ENCODE measurements at places on chromosomes 6 and 20. TPM values are rescaled to one million over a fixed set of nuclear protein-coding genes. Genes with fewer than 3 reads are reported as not detected.

BTN1A1 gene
- polyA plus RNA-seq: 0.08 TPM

GRCh38 chr6:80170433-80170832 lies 64.0 kb downstream of the BCKDHB start:
- DNase-seq: no peak

SMIM29 gene
- polyA plus RNA-seq: 51.5 TPM

ARHGAP40 gene
- polyA plus RNA-seq: not detected

SCUBE3 gene
- polyA plus RNA-seq: 0.03 TPM

COL9A3 gene
- polyA plus RNA-seq: 0.41 TPM

DNA sequence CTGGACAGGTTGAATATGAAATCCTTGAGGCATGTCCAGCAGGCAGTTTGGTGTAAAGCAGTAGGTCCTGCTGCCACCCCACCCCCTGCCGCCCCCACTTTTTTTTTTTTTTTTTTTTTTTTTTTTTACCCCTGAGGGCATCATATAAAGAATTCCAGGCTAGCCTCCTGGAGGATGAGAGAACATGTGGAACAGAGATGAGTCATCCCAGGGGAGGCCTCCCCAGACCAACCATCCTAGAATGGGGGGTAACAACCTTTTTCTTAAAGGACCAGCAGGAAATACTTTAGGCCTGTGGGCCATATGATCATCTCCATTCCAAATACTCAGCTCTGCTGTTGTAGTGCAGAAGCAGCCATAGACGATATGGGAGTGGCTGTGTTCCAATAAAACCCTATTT lies 170.9 kb downstream of the GJA10 start:
- DNase-seq: no peak

DNA sequence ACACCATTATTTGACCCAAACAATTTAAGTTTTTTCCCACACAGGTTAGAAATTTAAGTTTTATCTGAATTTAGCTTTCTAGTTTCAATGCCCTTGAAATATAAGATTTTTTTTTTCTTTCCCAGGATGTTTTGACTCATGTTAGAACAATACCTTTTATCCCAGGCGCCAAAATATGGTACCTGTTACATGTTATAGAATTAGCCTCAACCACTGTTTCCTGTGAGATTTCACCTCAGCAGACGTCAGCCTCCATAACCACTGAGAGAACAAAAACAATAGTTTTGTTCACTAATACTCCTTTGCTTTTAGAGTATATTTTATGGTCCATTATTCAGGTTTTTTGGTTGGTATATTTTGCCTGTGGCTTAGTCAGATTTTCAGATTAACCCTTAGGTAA lies 302.9 kb downstream of the CDKAL1 start:
- peak; percentile 53 for DNase-seq

SNAI1 gene
- polyA plus RNA-seq: 0.60 TPM

- DNase-seq: no peak
Measured at GRCh38 chr6:168196385-168196860, 117.4 kb upstream of the FRMD1 start.

DNA sequence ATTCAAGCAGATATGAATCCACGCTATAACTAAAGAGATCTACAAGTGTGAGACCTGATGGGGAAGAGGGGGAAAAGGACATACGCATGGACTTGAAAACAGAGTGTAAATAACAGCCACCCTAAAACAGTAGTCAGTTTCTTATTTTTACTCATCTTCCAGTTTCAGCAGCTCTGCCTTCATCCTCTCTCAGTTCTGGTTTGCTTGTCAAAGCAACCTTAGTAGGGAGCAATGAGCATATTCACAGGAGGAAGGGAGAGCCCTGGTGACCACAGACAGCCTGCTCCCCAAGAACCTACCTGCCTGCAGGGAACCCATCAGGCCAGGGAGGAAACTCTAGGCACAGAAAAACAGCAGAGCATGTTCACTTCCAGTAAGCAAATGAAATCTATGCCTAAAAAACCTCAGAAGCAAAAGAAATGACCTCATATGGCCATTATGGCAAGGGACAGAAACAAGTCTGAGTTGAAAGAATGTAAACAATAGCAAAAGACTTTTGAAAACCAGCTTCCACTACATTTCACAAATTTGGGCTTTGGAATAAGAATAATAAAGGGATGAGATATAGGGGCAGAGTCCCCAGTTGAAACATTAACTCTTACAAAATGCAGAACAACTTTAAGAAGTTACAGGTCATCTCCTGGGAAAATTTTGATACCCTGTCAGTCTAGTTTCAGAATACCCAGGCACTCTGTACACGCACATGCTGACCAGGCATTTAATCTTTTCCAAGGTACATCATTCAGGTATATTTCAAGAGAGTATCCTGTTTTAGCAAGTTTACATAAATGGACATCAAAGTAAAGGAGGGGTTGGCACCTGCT lies 120.8 kb upstream of the BCLAF1 start:
- no peak for DNase-seq

GRCh38 chr6:37239950-37240713 lies 17.4 kb upstream of the TBC1D22B start:
- DNase-seq: peak; percentile 38

DNA sequence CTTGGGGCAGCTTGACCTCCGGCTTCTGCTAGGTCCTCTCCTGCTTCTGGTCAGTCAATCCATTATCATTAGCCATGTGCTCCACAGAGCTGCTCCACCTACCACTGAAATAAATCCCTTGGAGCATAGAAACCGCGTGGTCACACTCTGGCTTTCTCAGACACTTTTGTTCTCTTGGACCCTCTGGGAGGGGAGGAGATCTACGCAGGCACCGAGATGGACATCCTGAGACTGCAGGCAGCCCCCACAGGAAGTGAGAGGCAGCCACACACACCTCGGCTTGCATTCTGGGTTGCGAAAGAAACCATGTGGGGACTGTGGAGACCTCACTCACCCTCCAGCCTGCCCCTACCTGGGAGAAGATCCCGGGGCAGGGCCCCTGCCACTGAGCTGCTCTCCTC lies 79.5 kb downstream of the FYN start:
- DNase-seq: peak; percentile 70

DNA sequence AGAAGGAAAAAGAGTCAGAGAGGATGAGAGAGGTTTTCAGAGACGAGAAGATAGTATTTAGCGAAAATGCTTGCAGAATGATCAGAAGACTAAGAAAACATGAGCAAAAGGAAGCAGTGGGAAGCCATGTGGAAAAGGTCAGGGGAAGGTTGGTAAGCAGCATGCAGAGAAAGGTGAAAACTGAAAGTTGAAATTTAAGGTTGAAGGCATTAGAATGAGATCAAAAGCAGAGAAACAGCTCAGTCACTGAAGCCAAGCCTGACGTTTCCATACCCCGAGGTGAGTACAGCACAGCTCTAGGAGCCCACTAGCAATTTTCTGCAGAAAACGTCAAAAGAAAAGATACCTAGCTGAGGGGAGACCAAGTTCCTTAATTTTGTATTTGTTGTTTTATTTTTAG lies 19.1 kb upstream of the TFB1M start:
- no peak for DNase-seq

DNA sequence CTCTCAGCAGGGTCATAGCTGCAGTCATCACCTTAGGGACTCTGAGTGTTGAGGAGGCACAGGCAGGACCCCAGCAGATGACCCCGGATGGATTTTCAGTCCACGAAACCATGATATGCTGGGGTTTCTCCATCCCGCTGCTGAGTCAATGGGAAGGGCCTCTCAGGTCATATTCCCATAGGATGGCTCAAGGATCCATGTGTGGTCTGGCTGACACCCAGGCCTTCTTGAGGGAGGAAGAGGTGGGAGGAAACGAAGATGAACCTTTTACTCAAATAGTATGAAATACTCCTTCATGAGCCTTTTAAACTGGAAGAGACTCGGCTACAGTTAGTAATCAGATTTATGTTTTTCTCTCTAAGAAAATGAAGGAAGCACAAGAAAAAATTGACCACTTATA lies 10.3 kb upstream of the RALY start:
- no peak for DNase-seq

GRCh38 chr6:45445749-45446549 lies 68.2 kb upstream of the SUPT3H start:
- peak; percentile 70 for DNase-seq

DNA sequence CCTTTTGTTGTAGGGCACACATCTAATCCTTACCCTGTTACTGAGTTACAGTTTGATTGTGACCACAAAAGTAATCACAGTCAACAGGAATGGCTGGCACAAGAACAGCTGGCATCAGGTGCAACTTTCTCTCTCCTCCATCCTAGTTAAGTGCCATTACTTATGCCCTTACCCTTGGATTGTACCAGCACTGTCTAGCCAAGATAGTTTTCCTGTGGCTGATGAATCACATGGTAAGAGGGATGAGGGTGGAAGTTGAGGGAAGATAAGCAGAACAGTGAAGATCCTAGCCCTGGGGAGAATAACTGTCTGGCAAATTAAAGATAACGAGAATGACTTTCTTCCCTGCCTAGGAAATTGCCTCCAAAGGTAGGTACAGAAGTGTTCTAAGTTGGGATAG lies 42.0 kb downstream of the RNF217 start:
- DNase-seq: no peak

CLPSL1 gene
- not detected for polyA plus RNA-seq

DNA sequence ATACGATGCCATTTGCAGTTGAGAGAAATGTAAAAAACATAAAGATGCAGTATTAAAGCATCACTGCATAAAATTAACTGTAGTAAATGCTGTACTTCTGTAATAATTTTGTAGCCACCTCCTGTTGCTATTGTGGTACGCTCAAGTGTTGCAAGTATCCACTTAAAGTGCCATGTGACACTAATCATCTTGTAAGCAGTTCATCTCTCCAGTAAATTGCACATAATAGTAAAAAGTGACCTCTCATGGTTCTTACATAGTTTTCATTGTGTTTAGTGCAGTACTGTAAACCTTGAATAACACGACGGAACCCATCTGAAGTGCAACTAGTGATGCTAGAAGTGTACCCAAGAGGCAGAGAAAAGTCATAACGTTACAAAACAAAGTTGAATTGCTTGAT lies 190.1 kb upstream of the VGLL2 start:
- DNase-seq: no peak

TOX2 gene
- polyA plus RNA-seq: 0.22 TPM

GRCh38 chr20:35334311-35335101 lies 42.3 kb upstream of the FAM83C start:
- no peak for DNase-seq

GRCh38 chr20:45433316-45433715 lies 17.4 kb downstream of the PIGT start:
- no peak for DNase-seq

SH3BGRL2 gene
- polyA plus RNA-seq: 0.07 TPM

- no peak for DNase-seq
Measured at GRCh38 chr20:46229478-46230105, 78.7 kb downstream of the CDH22 start.

- DNase-seq: no peak
Measured at GRCh38 chr6:7241709-7242645, 71.0 kb downstream of the SSR1 start.

IRF4 gene
- 5.7 TPM for polyA plus RNA-seq

DNA sequence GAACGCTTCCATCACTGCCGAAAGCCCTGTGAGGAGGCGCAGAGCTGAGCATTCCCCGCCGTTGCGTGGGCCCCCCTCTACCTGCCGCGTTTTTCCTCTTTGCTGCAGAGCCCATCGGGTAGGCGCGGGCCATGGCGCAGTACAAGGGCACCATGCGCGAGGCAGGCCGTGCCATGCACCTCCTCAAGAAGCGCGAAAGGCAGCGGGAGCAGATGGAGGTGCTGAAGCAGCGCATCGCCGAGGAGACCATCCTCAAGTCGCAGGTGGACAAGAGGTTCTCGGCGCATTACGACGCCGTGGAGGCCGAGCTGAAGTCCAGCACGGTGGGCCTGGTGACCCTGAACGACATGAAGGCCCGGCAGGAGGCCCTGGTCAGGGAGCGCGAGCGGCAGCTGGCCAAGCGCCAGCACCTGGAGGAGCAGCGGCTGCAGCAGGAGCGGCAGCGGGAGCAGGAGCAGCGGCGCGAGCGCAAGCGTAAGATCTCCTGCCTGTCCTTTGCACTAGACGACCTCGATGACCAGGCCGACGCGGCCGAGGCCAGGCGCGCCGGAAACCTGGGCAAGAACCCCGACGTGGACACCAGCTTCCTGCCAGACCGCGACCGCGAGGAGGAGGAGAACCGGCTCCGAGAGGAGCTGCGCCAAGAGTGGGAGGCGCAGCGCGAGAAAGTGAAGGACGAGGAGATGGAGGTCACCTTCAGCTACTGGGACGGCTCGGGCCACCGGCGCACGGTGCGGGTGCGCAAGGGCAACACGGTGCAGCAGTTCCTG lies 693 bp downstream of the FAM50B start:
- no peak for DNase-seq

GRCh38 chr6:158717341-158718330 lies 67.8 kb downstream of the SYTL3 start:
- DNase-seq: peak; percentile 36

DNA sequence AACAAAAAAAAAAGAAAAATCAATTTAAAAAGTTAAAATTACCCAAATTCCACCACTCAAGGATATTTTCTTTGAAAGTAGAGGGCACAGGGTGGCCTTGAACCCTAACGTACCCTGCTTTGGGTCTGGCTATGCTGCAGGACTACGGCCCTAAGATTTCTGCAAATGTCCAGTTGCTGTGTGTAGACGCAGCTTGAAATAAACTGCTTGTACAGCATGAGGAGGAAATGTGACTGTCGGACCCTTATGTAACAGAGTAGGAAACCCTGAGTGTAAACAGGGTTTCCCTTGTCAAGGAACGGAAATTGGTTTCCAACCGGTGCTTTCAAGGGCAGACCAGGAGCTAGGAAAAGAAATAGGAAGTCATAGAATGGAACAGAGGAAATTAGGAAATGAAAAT lies 60.7 kb upstream of the SHLD1 start:
- DNase-seq: no peak

OR2H1 gene
- polyA plus RNA-seq: not detected

- no peak for DNase-seq
Measured at GRCh38 chr6:6080975-6081374, 74.2 kb upstream of the NRN1 start.

TFAP2A gene
- not detected for polyA plus RNA-seq

MAS1 gene
- polyA plus RNA-seq: not detected
